ENCODE measurements at places on chromosomes 11 and 22. TPM values are rescaled to one million over a fixed set of nuclear protein-coding genes. Genes with fewer than 3 reads are reported as not detected.

MOV10L1 gene
- 0.39 TPM for total RNA-seq

DUSP8 gene
- total RNA-seq: 1.5 TPM

GAS2 gene
- total RNA-seq: 1.5 TPM

C11orf65 gene
- 1.6 TPM for total RNA-seq

A4GALT gene
- total RNA-seq: 7.9 TPM

TTC28 gene
- 17.8 TPM for total RNA-seq

C11orf21 gene
- total RNA-seq: under 0.01 TPM

TENM4 gene
- 6.8 TPM for total RNA-seq
